ENCODE measurements at places on chromosomes 13 and 19. TPM values are rescaled to one million over a fixed set of nuclear protein-coding genes. Genes with fewer than 3 reads are reported as not detected.

Gene ZNF568
- 13.4 TPM for total RNA-seq

Gene RAVER1
- total RNA-seq: 77.0 TPM

DNA sequence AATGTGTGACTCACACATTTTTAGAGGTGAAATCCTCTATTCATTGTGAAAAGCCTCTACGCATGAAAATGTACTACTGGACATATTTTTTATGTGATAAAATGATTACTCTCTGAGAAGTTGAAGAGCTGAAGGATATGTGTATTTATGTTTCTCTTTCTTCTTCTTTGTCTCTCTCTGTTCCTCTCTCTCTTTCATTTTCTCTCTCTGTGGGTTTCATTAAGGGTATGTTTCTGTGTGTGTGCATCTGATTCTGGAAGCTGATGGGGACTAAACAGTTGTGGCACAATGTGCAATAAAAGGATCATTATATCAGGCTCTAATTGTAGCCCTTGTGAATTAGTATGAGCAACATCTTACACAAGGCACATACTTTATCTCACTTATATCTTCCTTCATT, 867.7 kb downstream of the PCDH9 start:
- no peak for DNase-seq

DNA sequence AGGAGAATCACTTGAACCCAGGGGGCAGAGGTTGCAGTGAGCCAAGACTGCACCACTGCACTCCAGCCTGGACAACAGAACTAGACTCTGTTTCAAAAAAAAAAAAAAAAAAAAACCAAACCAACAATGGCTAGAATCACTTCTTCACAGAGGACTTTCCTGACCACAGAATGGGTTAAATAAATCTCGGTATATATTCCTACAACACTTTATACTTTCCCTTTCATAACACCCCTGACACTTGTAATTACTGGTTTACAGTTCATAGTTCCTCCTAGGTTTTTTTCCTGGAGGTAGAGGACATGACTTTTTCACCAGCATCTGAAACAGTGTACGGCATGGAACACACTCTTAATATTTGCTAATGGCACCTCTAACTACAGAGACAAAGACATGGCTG, 31.4 kb downstream of the ZDHHC20 start:
- no peak for DNase-seq

GRCh38 chr13:84574851-84575250, 692.6 kb upstream of the SLITRK1 start:
- DNase-seq: no peak

- DNase-seq: no peak
Observed at GRCh38 chr13:28041031-28041461, 52.6 kb upstream of the URAD start.

Gene WDR88
- total RNA-seq: 0.51 TPM

DNA sequence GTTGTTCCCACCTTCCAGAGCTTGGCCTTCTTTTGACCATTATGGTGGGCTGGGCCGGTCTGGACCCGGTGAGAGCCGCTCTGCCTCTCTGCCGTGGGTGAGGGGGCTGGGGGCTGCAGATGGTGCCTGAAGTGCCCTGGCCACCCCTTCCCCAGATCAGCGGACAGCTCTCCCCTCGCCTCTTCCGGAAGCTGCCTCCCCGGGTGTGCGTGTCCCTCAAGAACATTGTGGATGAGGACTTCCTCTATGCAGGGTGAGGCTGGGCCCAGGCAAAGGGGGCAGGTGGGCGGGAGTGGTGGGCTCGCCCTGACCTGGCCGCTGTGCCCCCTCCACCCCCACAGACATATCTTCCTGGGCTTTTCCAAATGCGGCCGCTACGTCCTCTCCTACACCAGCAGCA, 1.9 kb downstream of the DCAF15 start:
- DNase-seq: no peak

- no peak for DNase-seq
Observed at GRCh38 chr13:49869519-49869918, 66.6 kb downstream of the SPRYD7 start.

Gene SPRY2
- 0.73 TPM for total RNA-seq

GRCh38 chr13:67106502-67107057, 123.6 kb downstream of the PCDH9 start:
- no peak for DNase-seq

DNA sequence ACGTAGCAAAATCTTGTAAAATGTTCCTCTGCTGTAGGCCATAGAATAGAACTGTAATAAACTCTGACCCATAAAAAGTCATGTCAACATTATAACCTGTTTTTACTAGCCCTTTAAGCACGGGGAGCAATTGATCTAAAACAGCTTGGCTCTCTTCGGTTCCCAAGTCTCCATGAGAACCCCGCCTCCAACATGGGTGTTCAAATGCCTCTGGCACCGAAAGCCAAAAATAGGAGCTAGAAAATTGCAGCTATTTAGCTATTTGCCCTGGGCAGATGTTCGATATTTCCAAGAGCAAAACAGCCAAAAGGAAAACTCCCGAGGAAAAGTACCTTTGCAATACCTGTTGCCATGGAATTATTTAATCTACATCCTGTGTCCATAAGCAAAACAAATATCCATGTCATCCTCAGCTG, 563.1 kb downstream of the EFNB2 start:
- no peak for DNase-seq

GRCh38 chr13:109541081-109541480, 245.3 kb downstream of the IRS2 start:
- no peak for DNase-seq

- DNase-seq: no peak
Observed at GRCh38 chr13:106416645-106417044, 118.8 kb downstream of the EFNB2 start.

DNA sequence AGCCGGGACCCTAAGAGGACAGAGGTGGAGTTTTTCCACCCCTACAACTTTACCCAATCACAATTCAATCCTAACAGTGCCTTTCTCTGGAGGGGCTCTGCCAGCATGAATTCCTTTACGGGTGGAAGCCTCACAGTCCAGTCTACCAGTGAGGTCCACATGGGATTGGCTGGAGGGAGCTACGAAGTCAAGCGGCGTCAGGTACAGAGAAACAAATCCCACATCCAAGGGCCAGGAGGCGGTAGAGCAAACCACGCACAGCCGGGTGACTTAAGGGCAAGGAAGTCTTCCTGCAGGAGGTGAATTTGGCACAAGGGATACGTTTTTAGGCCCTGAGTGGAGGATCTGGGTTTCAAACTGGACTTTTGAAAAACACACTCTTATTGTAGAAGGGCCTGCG, 199.6 kb downstream of the UQCRFS1 start:
- DNase-seq: no peak

GRCh38 chr13:80259159-80259558, 81.8 kb downstream of the SPRY2 start:
- DNase-seq: no peak
